ENCODE measurements at places on chromosomes 1 and 21.

DNA sequence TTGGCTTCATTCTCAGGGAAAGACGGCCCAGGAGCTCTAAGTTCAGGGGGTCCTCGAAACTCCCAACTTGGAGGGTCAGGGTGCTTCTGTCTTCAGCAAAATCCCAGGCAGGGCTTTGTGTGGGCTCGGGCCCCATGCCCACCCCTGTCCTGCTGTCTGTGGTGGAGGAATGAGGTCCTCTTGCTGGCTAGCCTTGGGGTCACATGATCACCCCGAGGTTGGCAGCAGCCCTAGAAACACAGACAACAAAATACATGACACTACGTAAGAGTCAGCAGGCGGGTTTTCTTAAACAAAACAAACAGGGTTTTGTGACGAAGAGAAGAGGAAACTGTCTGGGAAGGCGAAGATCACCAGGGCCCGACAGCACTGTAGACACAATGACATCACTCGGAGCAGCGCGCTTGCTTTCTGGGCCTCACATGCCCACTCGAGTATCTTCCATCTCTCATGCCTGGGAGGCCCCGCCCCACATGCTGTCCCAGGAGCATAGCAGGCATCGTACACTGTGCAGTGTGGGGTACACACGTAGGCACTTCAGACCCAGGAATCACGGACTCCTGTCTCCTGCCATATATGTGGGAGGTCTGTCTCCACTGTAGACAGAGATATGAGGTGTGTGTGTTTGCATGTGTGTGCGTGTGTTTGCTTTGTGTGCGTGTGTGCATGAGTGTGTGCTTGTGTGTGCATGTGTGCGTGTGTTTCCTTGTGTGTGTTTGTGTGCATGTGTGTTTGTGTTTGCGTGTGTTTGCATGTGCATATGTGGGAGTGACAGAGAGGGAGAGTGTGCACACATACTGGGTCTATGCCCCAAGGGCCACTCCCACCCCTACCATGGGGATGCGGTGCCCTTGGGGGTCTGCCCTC lies 94.7 kb downstream of the SIK1 start:
- DNase-seq = no peak

DNA sequence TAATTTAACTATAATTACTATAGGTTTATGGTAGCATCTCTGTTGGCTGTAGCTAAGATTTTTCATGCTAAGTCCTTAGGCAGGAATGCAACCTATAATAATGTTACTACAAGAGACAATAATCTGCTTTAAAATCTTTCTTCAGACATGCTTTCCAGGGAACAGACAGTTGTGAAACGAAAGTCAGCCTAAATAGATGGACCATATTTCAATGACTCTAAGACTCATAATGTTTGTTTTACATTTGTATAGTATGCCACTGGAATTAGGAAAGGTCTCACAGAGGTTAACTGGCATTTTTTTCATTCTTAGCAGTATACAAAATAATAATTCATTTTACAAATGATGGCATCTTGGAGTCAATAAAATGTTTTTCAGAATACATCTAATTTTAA lies 8.1 kb downstream of the RERE start:
- no peak for DNase-seq

GRCh38 chr1:177338376-177338775 lies 167.6 kb downstream of the BRINP2 start:
- no peak for DNase-seq

GRCh38 chr1:68703921-68704354 lies 207.1 kb upstream of the DEPDC1 start:
- no peak for DNase-seq

GRCh38 chr1:234473118-234473517 lies 5.9 kb downstream of the TARBP1 start:
- no peak for DNase-seq

- DNase-seq = no peak
Observed at GRCh38 chr1:100383743-100384405, 31.6 kb downstream of the CDC14A start.

- no peak for DNase-seq
Observed at GRCh38 chr1:94979656-94980581, 53.0 kb upstream of the CNN3 start.

- DNase-seq = no peak
Observed at GRCh38 chr1:181126871-181127587, 38.5 kb downstream of the IER5 start.

DNA sequence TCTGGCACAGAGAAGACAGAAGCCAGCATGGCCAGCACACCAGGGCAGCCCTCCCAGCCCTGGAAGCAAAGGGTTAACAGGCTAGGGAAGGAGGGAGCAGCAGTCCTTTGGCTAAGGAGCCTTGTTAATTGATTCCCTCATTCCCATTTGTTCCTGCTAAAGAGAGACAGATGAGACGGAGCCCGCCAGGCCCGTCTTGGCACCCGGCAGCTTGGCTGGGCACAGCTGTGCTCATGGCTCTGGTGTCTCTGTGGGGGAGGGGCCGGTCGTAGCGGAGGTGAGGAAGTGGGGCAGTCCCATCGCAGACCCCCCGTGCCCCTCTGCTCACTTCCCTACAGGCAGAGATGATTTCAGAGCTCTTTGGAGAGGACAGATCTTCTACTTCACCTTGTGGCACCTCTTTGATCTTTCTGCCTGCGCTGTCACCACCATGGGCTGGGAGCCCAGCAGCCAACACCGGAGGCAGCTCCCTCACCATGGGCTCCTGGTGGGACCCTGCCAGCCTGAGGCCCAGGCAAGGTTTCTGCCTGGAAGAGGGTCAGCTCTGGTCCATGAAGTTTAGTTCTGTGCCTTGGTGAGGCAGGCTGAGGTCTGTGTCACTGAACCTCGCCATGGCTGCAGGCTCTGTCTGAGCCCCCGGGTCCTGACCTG lies 38.0 kb downstream of the FOXO6 start:
- no peak for DNase-seq

DNA sequence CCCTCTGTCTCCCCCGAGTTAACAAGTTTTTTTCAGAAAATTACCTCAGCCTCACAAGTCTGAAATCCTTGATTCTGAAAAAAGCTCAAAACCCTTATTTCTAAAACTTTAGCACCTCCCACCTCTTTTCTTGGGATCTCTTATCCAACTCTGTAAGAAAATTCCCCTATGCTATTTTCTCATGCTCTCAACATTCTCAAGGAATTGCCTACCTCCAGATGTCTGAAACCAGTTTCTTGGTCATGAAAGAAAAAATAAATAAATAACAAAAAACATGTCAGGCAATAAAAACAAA lies 18.1 kb upstream of the SFPQ start:
- DNase-seq = no peak

- DNase-seq = no peak
Observed at GRCh38 chr1:180402551-180402950, 99.8 kb downstream of the ACBD6 start.

DNA sequence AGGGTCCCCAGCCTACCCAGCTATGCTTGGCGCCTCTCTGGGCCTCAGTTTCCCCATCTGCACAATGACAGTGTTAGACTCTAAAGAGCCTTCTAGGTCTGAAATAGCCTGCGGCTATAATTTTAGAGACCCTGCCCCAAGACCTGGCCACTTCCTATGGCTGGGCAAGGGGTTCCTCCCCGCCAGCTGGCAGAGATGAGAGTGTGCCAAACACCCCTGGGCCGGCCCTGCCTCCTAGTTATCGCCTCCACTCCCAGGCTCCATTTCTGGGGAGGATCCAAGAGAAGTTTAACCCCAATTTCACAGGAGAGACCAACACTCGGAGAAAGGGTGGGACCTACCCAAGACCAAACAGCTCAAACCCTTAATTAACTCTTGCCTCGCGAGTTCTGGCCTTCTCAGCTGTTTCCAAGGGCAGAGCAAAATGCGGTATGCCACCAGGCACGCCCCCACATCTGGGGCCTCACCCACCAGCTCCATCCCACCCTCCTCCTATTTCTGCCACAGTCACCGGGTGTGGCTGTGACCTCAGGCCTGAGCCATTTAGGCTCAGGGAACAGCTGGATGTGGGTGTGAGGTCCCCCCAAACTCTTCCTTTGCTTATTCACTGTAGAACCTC lies 35.7 kb downstream of the TTC39A start:
- no peak for DNase-seq

GRCh38 chr1:52348704-52349300 lies 17.2 kb downstream of the CC2D1B start:
- DNase-seq = peak; percentile 50

- DNase-seq = no peak
Observed at GRCh38 chr1:88291611-88292354, 392.3 kb upstream of the PKN2 start.

GRCh38 chr1:7768583-7768982 lies 2.5 kb upstream of the VAMP3 start:
- DNase-seq = no peak

GRCh38 chr1:6495041-6495441 lies 3.6 kb upstream of the PLEKHG5 start:
- DNase-seq = no peak

DNA sequence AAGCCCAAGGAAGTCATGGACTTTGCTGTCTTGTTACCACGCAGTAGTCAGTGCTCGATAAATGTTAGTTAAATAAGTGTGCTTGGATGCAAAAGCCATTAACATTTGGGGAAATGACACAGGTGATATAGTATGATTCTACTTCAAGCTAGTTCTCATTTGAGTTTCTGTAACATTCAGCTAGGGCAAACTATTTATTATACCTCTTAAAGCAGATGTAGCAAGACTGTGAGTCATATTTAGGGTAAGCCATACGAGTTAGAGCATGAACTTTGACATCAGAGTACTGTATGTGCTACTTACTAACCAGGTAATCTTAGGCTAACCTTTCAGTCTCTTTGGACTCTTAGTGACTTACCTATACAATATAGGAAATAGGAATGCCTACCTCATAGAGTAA lies 21.0 kb downstream of the CLCA4 start:
- DNase-seq = no peak

GRCh38 chr1:101915597-101915996 lies 81.1 kb downstream of the OLFM3 start:
- DNase-seq = no peak

GRCh38 chr21:29164323-29164942 lies 34.0 kb downstream of the MAP3K7CL start:
- no peak for DNase-seq

DNA sequence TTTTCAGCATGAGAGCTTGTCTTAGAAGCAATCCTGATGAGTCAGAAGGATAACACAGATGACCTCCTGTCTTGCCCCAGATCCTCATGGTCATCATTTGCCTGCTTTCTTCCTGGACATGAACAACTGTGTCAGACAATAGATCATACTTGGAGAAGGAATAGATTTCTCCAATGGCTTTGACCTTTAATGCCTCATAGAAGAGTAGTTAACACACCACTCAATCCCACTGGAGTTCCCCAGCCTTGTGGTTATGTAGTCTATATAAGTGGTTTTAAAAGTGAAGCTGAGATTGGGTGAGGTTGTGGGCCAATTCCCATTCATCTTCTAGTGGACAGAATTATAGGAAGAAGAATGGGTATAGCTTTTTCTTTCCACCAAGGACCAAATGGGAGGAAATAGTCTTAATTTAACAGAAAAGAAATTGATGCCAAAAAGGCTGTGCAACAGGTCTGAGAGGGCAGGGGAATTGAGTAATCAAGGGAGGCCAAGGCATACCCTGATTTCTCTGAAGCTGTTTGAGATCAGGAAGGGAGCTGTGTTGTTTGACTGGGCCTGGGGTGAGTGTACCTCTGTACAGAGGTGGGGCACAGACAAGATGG lies 14.4 kb downstream of the PRCC start:
- DNase-seq = no peak
